ENCODE measurements at places on chromosomes 2 and 18.
A peak's percentile ranks its signal among the peaks of the same experiment; 100 is the strongest.

GRCh38 chr2:6312367-6312766 is 553.3 kb downstream of the CMPK2 start:
- no peaks in the 10 kb centered on the region for H3K36me3 ChIP-seq
- DNase-seq = no peak
- no peaks in the 10 kb centered on the region for H3K27me3 ChIP-seq

GRCh38 chr2:180670302-180671003 is 310.0 kb upstream of the UBE2E3 start:
- no peak overlapping the region for H3K27ac ChIP-seq
- no peak for DNase-seq
- no peaks in the 10 kb centered on the region for H3K4me1 ChIP-seq
- no peaks in the 10 kb centered on the region for H3K27me3 ChIP-seq

GRCh38 chr2:31354837-31355236 is 59.7 kb downstream of the XDH start:
- H3K27me3 ChIP-seq = no peaks in the 10 kb centered on the region
- no peaks in the 10 kb centered on the region for H3K36me3 ChIP-seq
- H3K4me1 ChIP-seq = no peaks in the 10 kb centered on the region
- H3K27ac ChIP-seq = no peak overlapping the region

GRCh38 chr2:152083202-152083875 is 15.5 kb downstream of the CACNB4 start:
- no peaks in the 10 kb centered on the region for H3K27me3 ChIP-seq
- no peaks in the 10 kb centered on the region for H3K4me1 ChIP-seq
- H3K27ac ChIP-seq = no peak overlapping the region
- H3K4me3 ChIP-seq = no peak overlapping the region

GRCh38 chr2:145546091-145546490 is 1026.2 kb upstream of the ZEB2 start:
- peak; percentile 6 for DNase-seq
- no peaks in the 10 kb centered on the region for H3K36me3 ChIP-seq
- no peaks in the 10 kb centered on the region for H3K27me3 ChIP-seq
- no peaks in the 10 kb centered on the region for H3K4me1 ChIP-seq
- H3K27ac ChIP-seq = no peak overlapping the region

GRCh38 chr2:53641290-53641689 is 126.3 kb upstream of the CHAC2 start:
- H3K4me1 ChIP-seq = no peaks in the 10 kb centered on the region
- H3K27ac ChIP-seq = no peak overlapping the region
- no peaks in the 10 kb centered on the region for H3K27me3 ChIP-seq
- no peak overlapping the region for H3K4me3 ChIP-seq
- DNase-seq = no peak

DNA sequence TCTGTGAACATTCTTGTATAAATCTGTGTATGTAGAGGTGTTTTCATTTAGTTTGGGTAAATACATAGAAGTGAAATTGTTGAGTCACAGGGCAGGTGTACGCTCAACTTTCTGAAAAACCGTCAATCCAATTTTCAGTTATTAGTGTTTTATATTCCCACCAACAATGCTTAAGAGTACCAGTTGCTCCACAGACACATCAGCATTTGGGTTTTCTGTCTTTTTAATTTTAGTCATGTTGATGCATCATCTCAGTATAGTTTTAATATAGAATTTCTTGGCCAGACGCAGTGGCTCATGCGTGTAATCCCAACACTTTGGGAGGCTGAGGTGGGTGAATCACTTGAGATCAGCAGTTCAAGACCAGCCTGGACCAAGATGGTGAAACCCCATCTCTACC is 3.2 kb upstream of the GNLY start:
- H3K27me3 ChIP-seq = no peaks in the 10 kb centered on the region
- no peak for DNase-seq
- H3K4me3 ChIP-seq = no peak overlapping the region
- H3K4me1 ChIP-seq = peaks cover 8% of the 10 kb centered on the region

DNA sequence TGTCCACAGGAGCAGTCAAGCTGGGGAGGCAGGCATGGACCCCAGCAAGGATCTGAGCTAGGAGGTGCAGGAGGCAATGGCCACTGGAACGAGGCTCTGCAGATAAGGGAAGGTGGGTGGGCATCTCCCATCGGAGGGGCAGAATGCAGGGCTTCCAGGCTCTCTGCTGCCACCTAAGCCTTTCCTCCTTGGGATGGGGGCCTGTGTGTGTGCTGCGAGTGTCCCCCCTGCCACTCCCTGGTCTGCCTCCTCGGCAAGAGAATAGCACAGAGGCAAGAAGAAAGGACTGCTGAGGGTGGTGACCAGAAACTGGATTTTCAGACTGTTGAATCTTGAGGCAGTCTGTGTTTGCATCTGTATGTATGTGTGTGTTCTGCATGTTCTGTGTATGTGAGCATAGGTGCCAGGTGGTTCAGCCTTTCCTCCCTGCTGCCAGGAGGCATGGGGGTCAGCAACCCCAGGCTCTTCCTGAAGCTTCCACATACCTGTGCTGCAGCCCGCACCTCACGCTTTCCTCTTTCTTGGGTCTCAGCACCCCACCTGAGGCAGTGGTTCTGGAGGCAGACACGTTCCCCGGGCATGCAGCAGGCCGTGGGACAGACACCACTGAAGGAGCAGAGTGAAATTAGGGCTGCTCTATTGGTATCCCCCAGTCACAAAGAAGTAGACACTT is 86.7 kb downstream of the EPAS1 start:
- no peak overlapping the region for H3K4me3 ChIP-seq
- H3K36me3 ChIP-seq = peaks cover 41% of the 10 kb centered on the region
- no peak overlapping the region for H3K27ac ChIP-seq

- peak overlapping the region; percentile 38 for H3K27ac ChIP-seq
- no peak overlapping the region for H3K4me3 ChIP-seq
- H3K27me3 ChIP-seq = no peaks in the 10 kb centered on the region
- peaks cover 10% of the 10 kb centered on the region for H3K4me1 ChIP-seq
- no peaks in the 10 kb centered on the region for H3K36me3 ChIP-seq
- peak; percentile 51 for DNase-seq
These were observed 25.7 kb upstream of the RNU4ATAC start for GRCh38 chr2:121505005-121505404.

GRCh38 chr2:126672980-126673605 is 17.1 kb downstream of the GYPC start:
- H3K36me3 ChIP-seq = peaks cover 3% of the 10 kb centered on the region
- H3K4me1 ChIP-seq = no peaks in the 10 kb centered on the region
- H3K27me3 ChIP-seq = no peaks in the 10 kb centered on the region

- H3K36me3 ChIP-seq = no peaks in the 10 kb centered on the region
- no peaks in the 10 kb centered on the region for H3K27me3 ChIP-seq
- DNase-seq = peak; percentile 94
- peak overlapping the region; percentile 11 for H3K4me3 ChIP-seq
- H3K4me1 ChIP-seq = peaks cover 6% of the 10 kb centered on the region
These were observed 44.2 kb upstream of the SLC39A10 start for GRCh38 chr2:195612611-195613495.

DNA sequence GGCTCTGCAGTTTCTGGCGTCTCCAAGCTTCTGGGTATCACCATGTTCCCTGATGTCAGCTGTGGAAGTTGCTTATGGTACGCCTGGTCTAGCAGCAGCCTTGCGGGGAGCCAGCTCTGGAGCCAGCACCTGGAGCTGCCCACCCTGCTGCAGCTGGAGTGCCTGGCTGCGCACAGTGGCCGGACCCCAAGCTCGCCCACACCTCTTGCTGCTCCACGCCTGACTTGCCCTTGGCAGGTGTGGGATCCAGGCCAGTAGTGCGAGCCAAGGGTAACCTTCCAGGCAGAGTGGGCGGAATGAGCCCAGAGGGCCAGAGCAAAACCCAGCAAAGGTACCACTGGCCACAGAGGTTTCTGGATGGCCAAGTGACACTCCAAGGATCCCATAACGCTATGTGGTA is 13.2 kb upstream of the EML6 start:
- no peaks in the 10 kb centered on the region for H3K27me3 ChIP-seq
- no peak overlapping the region for H3K4me3 ChIP-seq
- no peak for DNase-seq
- H3K4me1 ChIP-seq = peaks cover 2% of the 10 kb centered on the region

- H3K4me3 ChIP-seq = no peak overlapping the region
- no peak overlapping the region for H3K27ac ChIP-seq
- H3K4me1 ChIP-seq = no peaks in the 10 kb centered on the region
- H3K36me3 ChIP-seq = no peaks in the 10 kb centered on the region
- no peaks in the 10 kb centered on the region for H3K27me3 ChIP-seq
These were observed 328.7 kb downstream of the NR4A2 start for GRCh38 chr2:156003780-156004179.

GRCh38 chr2:37307500-37307899 is 17.1 kb downstream of the PRKD3 start:
- no peak overlapping the region for H3K27ac ChIP-seq
- no peaks in the 10 kb centered on the region for H3K4me1 ChIP-seq
- H3K36me3 ChIP-seq = no peaks in the 10 kb centered on the region
- H3K27me3 ChIP-seq = no peaks in the 10 kb centered on the region
- DNase-seq = no peak

DNA sequence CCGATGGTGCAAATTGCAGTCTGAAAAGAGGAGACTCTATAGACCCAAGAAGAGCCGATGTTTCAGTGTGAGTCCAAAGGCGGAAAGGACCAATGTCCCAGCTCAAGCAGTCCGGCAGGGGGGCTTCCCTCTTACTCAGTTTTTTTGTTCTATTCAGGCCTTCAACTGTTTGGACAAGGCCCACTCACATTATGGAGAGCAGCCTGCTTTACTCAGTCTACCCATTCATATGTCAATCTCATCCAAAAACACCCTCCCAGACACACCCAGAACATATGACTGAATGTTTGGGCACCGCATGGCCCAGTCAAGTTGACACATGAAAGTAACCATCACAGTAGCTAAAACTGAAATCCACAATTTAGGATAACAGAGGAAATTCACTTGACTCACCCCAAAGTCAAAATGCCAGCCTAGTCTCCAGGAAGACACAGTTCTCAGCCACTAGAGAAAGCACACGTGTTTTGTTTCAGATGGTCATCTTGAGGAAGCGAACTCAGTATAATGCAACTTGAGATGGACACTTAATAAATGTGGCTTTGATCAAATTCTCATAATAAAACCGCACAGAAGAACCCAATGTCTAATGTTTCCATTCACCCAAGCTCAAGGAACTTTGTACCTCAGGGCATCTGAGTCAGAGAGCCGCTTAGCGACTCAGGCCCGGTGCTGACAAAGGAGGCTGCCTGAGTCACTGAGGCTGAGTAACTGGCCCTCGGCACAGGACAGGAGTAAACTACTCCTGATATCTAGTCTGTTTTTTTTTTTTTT is 2.4 kb downstream of the FHL2 start:
- peaks cover 15% of the 10 kb centered on the region for H3K36me3 ChIP-seq
- H3K27ac ChIP-seq = peak overlapping the region; percentile 98
- H3K4me1 ChIP-seq = peaks cover 22% of the 10 kb centered on the region

GRCh38 chr18:74906184-74906583 is 302.8 kb downstream of the PTGR3 start:
- no peaks in the 10 kb centered on the region for H3K36me3 ChIP-seq
- H3K4me3 ChIP-seq = no peak overlapping the region
- peak; percentile 11 for DNase-seq
- H3K27ac ChIP-seq = no peak overlapping the region
- H3K27me3 ChIP-seq = no peaks in the 10 kb centered on the region
- H3K4me1 ChIP-seq = no peaks in the 10 kb centered on the region

GRCh38 chr2:200834701-200835100 is 23.0 kb downstream of the BZW1 start:
- DNase-seq = no peak
- H3K27me3 ChIP-seq = no peaks in the 10 kb centered on the region
- no peak overlapping the region for H3K27ac ChIP-seq
- no peaks in the 10 kb centered on the region for H3K36me3 ChIP-seq
- no peaks in the 10 kb centered on the region for H3K4me1 ChIP-seq

DNA sequence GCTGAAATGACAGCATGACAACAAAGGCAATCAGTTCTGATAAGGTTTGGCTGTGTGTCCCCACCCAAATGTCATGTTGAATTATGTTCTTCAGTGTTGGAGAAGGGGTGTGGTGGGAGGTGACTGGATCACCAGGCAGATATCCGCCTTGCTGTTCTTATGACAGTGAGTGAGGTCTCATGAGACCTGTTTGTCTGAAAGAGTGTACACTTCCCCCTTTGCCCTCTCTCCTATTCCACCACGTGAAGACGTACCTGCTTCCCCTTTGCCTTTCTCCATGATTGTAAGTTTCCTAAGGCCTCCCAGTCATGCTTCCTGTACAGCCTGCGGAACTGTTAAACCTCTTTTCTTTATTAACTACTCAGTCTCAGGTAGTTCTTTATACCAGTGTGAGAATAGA is 553.0 kb downstream of the DCDC2C start:
- no peak for DNase-seq
- H3K27me3 ChIP-seq = no peaks in the 10 kb centered on the region
- H3K27ac ChIP-seq = no peak overlapping the region
- no peaks in the 10 kb centered on the region for H3K4me1 ChIP-seq

- no peak overlapping the region for H3K4me3 ChIP-seq
- DNase-seq = no peak
- no peaks in the 10 kb centered on the region for H3K36me3 ChIP-seq
- H3K27ac ChIP-seq = no peak overlapping the region
These were observed 70.4 kb downstream of the ZNF521 start for GRCh38 chr18:25281556-25281955.
